ENCODE measurements at places on chromosomes 1 and 21.

DNA sequence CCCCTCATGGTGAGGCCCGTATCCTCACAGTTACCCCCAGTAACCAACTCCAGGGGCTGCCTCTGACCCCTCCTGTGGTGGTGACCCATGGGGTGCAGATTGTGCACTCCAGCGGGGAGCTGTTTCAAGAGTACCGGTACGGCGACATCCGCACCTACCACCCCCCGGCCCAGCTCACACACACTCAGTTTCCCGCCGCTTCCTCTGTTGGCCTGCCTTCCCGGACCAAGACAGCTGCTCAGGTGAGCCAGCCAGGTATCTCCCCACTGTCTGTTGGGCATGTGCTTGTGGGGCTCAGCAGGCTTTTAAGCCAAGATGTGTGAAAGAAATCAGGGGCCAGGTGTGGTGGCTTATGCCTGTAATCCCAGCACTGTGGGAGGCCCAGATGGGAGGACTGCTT is 39.9 kb downstream of the ZBTB17 start:
- DNase-seq = no peak

GRCh38 chr21:36830100-36830499 is 131.2 kb downstream of the SIM2 start:
- no peak for DNase-seq

- no peak for DNase-seq
Observed at GRCh38 chr21:29708401-29708800, 231.4 kb downstream of the GRIK1 start.

DNA sequence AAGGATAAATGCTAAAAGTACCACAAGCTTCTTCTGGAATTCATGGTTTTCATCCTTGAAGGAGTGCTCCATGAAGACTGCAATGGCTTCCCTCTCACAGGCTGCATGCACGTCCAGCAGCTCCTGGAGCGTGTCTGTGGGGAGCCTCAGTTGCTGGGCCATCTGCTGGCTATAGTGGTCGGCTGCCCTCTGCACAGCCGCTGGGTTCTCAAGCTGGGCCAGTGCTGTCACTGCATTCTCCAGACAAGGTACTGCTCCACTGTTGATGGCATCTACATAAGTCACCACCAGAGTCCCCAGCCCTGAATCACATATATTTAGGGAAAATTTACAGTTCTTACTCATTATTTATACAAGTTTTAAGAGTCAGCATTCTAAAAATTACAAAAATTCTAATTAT is 8.7 kb downstream of the GBP4 start:
- DNase-seq = no peak

- no peak for DNase-seq
Observed at GRCh38 chr1:216075339-216075738, 347.9 kb downstream of the USH2A start.

DNA sequence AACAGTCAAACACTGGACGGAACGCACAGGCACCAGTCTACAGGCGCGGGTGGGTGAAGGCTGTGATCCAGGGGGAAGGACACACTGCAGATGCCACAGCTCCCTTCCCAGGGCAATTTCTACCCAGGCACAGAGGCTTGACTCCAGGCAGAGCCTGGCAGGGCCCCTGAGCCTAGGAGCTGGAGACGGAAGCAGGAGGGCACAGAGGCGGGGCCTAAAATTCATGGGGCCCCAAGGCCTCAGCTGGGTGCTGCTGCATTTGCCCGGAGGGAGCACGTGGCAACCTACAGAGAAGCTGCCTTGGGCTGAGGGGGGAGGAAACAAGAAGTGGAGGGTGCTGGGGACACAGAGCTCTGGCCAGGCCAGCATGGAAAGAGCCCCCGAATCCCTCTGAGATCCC is 41.2 kb downstream of the UBE2G2 start:
- no peak for DNase-seq

DNA sequence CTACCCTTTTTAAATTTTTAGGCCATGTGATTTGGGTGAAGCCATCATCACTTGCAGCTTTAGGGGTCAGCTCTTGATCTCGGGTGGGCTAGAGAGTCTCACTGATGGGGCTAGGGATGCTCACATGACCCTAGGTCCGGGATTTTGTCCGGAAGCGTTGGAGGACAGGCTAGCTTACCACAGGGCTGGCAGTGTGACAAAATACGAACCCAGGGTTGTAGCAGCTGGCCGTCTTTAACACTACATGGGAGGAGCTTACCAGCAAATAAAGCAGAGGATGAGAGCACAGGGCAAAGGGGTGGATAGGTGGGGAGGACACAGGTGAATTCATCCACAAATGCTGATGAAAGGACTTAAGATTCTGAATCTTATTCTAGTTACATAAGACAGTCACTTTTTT is 21.9 kb downstream of the GPR161 start:
- DNase-seq = no peak

- DNase-seq = no peak
Observed at GRCh38 chr21:26783466-26784195, 61.6 kb downstream of the ADAMTS1 start.

- DNase-seq = no peak
Observed at GRCh38 chr1:80418134-80418533, 1382.6 kb upstream of the ADGRL2 start.

- DNase-seq = no peak
Observed at GRCh38 chr1:154222918-154223317, 2.2 kb downstream of the UBAP2L start.

DNA sequence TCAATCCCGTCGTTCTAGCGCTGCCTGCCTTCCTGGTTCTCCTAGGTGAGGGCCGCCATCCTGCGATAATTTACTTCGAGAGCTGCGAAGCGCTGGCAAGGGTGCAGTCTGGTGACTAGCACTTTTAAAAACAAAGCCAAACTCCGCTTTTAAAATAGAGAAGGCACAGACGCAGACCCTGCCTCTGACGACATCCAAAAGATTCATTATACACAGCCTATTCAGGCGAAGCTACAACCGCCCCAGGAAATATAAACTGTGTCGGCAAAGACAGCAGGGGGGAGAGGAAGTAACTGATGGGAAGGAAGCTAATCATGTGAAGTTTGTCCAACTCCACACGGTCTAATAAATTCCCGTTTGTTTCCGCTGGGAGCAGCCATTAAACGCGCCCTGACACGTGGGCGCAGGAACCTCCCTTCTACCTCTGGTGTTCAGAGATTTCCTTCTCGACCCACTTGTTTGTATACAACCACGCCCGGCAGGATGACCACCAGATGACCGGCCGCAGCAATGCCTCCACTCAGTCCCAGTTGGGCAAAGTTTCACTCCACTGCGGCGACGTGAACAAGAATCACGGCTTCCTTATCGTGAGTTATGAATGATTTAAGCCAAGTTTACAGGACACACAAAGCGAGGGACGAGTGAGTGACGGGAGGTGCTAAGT is 1.3 kb downstream of the GNG12 start:
- DNase-seq = no peak

DNA sequence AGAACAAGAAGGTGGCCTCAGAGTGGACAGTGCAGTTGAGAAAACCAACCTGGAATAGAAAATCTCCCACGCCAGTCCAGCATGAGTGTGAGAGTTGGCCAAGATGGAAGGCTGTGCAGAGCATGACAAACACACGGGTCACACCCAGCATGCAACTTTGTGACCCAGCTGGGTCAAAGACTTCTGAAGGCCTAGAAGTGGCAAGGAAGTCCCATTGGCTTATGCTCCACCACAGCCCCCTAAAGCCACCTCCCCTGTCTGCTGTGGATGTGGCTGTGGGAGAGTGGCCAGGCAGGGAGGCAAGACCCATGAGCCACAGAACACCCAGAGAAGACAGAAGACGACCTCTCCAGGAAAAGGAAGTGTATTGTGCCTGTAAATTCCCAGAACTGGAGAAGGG is 13.6 kb downstream of the BATF3 start:
- no peak for DNase-seq

DNA sequence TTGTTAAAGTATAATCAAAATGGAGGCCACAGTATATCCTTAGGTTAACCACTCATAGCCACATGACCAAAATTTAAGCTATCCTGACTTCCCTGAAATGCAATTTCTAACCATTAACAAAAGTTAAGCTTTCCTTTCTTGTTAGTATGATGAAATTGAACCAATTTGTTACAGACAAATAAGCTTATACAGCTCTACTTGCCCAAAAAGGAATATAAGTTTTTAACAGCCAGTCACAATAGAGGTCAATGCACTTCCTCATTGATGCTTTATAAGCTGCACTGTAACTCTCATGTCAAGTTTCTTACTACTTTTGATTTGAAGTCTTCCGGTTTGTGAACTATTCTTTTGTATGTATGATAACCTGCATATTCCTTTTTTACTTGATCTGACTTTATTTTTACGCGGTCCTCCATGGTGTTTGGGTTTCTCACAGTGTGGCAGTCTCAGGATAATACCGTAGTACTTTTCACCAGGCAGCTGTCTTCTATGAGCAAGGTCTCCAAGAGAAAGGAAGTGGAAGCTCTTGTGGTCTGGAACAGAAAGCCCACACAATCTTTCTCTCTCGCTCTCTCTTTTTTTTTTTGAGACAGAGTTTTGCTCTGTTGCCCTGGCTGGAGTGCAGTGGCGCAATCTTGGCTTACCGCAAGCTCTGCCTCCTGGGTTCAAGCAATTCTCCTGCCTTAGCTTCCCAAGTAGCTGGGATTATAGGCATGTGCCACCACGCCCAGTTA is 331.6 kb downstream of the SRGAP2C start:
- DNase-seq = no peak

GRCh38 chr1:62912028-62912638 is 128.2 kb downstream of the ATG4C start:
- DNase-seq = no peak

- no peak for DNase-seq
Observed at GRCh38 chr1:20558191-20558590, 5.8 kb downstream of the FAM43B start.

DNA sequence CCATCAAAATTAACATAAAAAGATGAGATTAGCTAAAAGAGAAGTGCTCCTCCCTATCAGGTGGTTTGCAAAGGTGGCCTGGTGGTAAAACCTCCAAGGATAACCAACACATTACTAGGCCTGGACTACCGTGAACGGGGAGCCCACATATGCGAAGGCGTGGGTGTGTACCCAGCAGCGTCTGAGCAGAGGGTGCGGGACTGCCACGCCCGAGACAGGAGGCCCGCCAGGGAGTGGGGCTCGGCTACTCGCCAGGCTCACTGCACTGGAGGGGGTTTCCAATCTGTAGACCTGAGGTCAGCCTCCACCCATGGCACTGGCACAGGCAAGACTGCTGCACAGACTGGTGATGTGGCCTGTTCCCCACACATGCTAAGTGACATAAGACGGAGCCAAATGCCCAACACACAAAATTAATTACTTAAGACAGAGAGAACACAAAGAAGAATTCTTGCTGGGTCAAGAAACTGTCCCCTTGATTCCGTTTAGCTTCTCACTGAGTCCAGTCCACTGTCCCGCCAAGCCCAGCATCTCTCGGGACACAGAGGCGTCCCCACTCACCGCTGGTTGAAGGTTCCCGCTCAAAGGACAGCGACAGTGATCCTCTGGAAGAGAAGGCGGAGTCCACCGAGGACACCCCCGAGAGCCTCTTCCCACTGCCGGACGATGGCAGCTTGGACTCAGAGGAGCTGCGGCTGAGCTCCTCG is 23.4 kb downstream of the RIPK4 start:
- no peak for DNase-seq

DNA sequence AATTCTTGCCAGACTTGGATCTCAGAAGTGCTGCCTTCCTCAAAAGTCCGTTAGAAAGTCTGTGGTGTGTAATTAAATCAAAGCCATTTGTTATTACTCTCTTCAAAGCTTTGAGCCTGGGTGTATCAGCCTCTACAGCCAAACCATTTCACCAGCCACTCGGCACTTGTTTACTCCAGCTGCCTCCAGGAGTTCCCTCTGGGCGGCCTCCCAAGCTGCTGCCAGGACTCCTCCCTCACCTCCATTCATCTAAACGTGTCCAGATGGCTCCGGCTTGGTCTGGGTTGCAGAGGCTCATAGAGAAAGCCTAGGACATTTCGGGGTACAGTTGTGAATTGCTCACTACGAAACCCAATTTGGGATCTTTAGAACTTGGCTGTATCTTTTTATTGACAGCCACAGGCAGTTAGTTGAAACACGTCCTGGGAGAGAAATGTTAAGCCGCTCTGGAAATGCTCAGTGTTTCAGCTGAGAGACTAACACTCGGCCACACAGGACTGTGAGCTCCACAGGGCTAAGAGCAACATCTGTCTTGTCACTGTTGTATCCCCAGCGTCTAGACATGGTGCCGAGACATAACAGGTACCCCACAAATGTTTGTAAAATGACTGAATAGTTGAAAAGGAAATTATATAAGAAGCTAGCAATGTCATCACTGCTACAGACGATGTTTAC is 116.9 kb upstream of the NGF start:
- DNase-seq = no peak

DNA sequence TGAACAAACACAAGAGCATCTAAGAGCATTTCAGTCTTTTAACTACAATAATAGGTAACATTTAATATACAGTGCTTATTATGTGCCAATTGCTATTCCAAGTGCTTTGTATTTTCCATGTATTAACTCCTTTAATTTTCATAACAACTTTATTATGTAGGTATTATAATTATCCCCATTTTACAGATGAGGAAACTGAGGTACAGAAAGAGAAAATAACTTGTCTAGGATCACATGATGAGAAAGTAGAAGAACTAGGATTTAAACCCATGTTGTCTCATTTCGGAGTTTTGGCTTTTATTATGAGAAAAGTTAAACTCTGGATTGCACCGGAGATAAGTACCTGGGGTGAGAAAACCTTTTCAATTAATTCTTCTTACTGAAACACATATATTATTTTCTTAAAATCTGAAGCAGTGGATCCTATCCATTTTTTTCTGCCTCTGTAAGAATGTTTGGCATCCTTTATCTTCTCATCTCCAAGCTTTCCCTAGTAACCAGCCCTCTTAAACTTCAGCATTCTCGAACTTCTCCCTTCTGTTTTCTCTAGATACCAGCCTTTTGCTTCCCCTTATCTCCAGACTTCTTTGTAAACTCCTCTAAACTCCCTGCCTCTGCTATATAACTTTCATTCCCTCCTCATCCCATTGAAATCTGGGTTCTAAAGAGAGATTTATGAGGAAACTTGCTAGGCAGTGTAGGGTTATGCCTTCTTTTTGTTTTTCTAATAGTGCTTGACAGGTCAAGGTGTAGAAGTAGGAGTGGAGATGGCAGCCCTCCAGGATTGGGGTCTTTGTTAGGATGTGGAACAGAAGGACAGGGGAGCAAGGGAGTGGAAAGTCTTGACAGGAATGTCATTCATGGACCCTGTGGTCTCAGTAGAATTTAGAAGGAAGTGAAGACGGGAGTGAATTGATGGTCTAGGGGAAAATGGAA is 28.3 kb downstream of the POU2F1 start:
- DNase-seq = no peak

- DNase-seq = no peak
Observed at GRCh38 chr1:6265151-6265550, 4.3 kb upstream of the GPR153 start.

GRCh38 chr21:26952374-26953066 is 14.4 kb downstream of the ADAMTS5 start:
- DNase-seq = no peak

GRCh38 chr1:232263452-232263851 is 366.5 kb downstream of the SIPA1L2 start:
- DNase-seq = no peak

- DNase-seq = no peak
Observed at GRCh38 chr1:187157552-187157951, 328.8 kb downstream of the PLA2G4A start.

GRCh38 chr1:38858833-38859560 is 575 bp downstream of the RRAGC start:
- DNase-seq = peak; percentile 31

All from head of caudate nucleus (tissue), 42 donors.